Retina (tissue), 1 donor: ENCODE measurements at places on chromosomes 3 and 15.

GRCh38 chr15:60325905-60326304 lies 71.9 kb downstream of the ANXA2 start:
- DNase-seq, result no peak

DNA sequence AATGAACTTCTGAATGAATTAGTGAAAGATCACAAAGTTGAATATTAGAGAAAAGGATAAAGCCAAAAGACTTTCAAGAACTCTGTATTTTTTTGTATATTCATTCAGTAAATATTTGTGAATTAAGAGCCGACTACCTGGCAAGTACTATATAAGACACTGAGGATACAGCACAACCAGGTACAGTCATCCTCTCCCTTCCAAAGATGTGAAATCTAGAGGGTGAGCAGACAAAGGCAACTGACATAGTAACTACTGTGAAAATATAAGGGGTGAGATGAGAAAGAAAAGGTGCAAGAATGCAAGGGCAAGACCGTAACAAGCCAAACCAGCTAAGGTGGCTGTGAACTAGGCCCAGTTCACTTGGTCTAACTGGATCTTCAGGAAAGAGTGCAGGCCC lies 974.6 kb upstream of the CFAP20DC start:
- no peak for DNase-seq

- no peak for DNase-seq
These were observed 244.3 kb downstream of the CHL1 start for GRCh38 chr3:440826-441225.

- no peak for DNase-seq
These were observed 116.7 kb upstream of the PRTG start for GRCh38 chr15:55859681-55860080.

GRCh38 chr15:66409565-66410108 lies 22.9 kb downstream of the MAP2K1 start:
- DNase-seq, result no peak

DNA sequence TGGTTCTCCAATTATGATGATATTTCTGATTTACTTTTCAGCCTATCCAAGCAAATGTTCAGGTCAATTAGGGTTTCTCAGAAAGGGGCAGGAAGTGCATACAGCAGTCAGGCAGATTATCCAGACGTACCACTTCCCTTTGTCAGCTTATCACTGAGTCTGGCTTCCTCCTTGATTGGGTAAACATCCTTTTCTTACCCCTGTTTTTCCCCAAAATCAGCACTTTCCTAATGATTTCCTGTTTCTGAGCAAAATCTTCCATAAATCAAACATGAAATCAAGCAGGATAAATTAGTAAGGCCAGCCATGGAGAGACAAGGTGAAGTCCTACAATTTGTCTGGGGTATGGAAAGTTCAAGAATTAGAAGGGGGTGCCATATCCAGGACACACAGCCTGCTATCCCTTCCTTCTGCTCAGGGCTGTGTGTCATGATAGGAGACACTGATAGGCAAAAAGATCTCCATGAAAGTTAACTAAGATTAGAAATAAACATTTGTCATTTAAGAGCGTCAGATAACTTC lies 29.0 kb downstream of the ADIPOQ start:
- DNase-seq, result no peak

GRCh38 chr15:64753480-64754185 lies 21.8 kb downstream of the RBPMS2 start:
- DNase-seq, result no peak

DNA sequence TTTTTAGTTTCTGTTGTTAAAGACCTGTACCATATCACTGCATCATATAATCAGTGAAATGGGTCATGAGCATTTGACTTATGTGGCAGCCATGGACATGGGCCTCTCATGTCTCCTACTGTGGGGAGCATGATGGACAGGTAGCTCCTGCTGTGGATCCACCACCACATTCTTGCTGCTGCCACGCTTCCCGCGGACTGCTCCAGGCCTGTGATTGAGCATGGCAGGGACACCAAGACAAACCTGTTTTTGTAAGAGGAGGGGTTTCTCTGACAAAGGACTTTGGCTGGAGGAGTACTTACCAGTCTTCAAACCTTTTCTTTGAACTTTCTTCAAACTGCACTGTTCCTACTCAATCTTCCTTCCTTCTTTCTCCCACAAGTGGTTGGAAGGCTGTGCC lies 17.9 kb upstream of the P2RY14 start:
- no peak for DNase-seq

DNA sequence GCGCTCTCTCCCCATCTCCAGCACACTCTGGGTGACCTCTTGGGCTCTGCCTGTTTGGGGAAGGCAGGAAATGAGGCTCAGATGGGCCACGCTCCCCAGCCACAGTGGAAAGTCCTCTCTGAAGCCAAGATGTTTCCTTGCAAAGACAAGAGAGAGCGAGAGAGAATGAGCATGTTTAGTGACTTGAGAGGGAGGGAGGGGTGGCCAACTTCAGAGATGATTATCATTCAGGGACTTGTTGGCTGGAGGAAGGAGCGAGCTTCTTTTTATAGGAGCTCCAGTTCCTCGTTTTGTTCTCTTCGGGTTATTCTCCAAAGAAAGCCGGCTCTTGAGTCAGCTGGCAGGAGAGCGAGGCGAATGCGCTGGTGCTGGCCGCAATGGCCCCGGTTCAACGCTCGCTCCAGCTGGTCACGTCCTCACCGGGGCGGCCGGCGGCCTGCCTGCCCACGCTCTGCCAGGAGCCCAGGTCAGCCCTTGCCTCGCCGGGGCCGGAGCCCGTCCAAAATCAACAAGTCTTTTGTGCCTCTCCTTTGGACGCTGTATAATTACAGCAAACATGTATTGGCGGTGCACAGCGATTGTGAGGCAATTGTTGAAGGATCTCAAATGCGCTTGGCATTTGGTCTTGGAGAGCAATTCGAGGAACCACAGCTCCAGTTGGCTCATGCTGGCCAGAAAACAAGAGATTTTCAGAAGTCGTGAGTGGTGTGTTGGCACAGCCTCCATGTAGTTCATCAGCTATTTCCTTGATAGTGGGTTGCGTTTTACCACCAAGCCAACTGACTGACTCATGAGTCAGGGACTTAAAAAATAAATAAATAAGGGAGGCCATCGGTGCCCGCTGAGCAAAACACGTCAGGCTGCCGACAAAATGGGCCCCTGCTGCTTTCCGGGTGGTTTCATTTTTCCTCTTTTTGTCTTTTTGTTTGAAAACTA lies 288.6 kb downstream of the UACA start:
- no peak for DNase-seq

GRCh38 chr15:94580211-94580885 lies 349.0 kb downstream of the MCTP2 start:
- DNase-seq, result peak; percentile 61

GRCh38 chr15:26804063-26804804 lies 31.4 kb upstream of the GABRB3 start:
- peak; percentile 11 for DNase-seq

DNA sequence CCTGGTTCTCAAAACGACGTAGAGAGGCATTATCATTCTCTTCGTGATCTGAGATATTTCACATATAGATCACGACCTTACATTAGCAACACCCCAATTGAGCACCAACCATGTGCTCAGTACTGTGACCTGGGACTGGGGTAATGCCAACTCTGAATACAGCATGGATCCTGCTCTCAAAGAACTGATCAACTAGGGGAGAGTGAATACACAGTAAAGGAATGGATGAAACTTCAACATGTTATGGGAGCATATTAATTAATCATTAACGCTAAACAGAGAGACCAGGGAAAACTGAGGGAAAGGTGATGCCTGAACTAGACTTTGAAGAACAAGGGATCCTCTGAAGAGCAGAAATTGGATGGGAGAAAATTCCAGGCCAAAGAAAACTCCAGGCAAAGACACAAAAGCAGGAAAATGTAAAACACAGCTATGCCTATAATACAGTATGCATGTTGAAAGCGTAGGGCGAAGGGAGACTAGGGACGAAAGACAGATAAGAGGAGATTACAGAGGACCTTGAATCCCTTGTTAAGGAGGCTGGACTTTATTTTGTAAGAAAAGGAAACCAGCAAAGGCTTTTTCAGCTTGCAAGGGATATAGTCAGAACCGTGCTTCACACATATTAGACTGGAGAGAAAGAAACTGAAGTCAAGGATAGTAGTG lies 105.7 kb downstream of the ANO10 start:
- no peak for DNase-seq

DNA sequence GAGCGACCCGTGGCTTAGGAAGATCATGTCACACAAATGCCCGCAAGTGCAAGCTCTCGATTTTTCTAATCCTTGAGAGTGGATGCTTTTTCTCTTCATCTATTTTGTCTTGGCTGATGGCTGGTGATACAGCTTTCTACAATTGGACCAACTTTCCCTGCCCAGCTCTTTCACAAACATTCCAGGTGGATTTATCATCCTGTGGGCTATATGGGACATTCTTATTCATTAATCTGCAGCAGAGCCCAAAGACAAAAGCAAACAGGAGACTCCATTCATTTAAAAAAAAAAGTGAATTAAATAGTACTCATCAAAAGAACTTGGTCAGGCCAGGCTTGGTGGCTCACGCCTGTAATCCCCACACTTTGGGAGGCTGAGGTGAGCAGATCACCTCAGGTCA lies 14.2 kb upstream of the TSEN2 start:
- no peak for DNase-seq

DNA sequence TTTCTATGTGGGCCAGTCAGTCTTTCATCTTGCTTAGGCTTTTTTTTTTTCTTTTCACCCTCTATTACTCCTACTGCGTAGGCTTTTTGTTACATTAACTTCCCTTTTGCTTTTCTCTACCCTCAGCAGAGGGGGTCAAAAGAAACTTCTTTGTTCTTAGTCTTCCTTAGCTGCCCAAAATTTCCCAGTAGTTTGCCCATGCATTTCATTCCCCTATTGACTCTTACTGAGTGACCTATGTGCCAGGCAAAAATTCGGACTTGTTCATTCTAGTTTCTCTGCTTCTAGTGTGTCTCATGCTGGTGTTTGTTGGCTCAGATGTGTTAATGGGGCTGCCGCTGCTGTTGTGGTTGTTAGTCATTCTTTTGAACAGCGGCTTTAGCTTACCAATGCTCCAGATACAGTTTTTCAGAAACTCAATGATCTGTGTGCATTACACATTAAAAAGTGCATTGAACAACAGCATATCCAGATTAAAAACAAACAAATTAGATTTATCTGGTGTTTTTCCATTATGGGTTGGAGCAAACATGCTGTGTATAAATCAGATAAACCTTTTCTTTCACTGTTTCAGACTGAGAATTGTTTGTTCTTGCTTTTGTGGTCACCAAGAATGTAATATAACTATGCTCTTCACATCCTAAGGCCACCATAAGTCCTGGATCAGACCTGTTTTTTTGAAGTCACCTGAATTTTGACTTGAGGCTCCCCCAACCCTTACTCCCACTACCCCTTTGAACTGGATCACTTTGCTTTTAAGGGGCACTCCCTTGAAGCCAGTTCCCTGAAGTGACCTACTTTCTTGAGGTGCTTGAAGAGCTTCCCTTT lies 43.1 kb downstream of the PDE8A start:
- no peak for DNase-seq

GRCh38 chr3:81962396-81962795 lies 201.0 kb upstream of the GBE1 start:
- no peak for DNase-seq

DNA sequence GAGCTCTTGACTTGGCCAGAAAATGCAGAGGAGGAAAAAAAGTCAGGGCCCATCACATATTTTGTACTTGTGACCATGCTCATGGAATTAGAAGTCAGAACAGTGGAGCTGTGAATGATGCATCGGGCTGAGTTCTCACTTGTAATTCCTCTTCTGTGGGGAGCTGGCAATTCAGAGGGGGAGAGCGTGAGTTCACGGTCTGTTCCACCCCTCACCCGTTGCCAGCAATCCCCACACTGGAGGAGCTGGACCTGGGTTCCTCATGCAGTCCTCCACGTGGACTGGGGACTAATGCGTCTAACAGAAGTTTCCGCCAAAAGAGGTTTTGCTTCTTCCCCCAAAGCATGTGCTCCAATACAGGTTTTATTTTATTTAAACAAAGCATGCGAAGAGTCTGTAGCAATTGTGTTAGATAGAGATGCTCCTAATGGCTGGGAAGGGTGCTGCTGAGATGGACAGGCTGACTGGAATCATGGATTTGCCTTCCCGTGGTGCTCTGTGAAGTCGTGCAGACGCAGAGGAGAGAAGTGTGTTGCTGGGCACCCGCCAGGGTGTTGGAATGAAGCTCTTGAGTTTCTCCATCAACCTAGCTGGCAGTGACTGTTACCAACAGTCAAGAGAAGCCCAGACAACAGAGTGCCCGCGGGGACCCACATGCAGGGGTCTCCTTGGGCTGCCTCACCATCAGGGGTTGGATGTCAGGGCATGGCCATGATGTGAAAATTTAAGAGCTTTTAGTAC lies 77.4 kb upstream of the PCSK6 start:
- no peak for DNase-seq

- no peak for DNase-seq
These were observed 13.1 kb downstream of the GABRR3 start for GRCh38 chr3:98021830-98022560.

DNA sequence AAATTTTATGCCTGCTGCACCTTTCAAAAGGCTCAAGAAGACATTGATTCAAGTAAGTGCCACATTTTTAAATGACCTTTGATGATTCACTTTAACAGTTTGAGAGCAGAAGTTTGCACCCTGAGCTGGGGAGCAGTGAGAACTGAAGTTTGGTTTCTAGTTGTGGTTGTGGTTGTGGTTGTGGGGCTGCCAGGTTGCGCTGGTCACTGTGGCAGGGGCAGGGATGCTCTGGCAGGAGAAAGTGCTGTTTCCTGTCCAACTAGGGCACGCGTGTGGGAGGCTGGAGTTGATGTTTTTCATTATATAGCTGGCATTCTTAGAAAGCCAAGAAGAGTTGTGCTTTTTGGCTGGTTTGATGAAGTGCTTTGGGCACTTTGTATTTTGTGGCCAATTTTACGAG lies 339.7 kb upstream of the NR2F2 start:
- DNase-seq, result no peak

- no peak for DNase-seq
These were observed 456.5 kb upstream of the GOLIM4 start for GRCh38 chr3:168552251-168552650.

- no peak for DNase-seq
These were observed 57.3 kb upstream of the RASA2 start for GRCh38 chr3:141429371-141430035.

GRCh38 chr3:44235604-44236484 lies 5.8 kb upstream of the TOPAZ1 start:
- DNase-seq, result peak; percentile 68

GRCh38 chr15:91055548-91056331 lies 33.3 kb upstream of the VPS33B start:
- peak; percentile 81 for DNase-seq

DNA sequence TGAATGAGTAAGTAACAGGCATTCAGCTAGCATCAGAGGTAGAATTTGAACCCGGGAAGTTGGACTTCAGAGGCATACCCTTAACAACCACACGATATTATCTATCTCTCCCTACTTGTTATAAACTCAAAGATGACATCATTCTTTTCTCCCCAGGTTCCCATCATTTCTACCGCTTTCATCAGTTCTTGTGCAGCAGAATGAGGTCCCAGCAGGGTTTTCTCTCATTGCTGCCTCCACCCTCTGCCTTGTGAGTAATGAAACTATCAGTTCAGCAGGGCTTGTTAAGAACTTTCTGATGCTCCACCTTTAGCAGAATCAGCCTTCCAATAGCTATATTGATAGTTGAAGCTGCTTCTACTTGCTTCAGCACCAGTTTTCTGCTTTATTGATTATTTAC lies 487.5 kb upstream of the KCNMB2 start:
- DNase-seq, result no peak

- no peak for DNase-seq
These were observed 201.5 kb upstream of the IL12A start for GRCh38 chr3:159787178-159787574.

- no peak for DNase-seq
These were observed 185.7 kb upstream of the ZPLD1 start for GRCh38 chr3:102248981-102249705.

GRCh38 chr15:63283126-63283525 lies 5.7 kb downstream of the APH1B start:
- DNase-seq, result no peak
